Stimulated activated CD4-positive, alpha-beta T cell treated with anti-CD3 and anti-CD28 coated beads, Interleukin-15, amount 100 ng/mL, for 24 hours (primary cell): ENCODE measurements at places on chromosomes 2 and 18.

DNA sequence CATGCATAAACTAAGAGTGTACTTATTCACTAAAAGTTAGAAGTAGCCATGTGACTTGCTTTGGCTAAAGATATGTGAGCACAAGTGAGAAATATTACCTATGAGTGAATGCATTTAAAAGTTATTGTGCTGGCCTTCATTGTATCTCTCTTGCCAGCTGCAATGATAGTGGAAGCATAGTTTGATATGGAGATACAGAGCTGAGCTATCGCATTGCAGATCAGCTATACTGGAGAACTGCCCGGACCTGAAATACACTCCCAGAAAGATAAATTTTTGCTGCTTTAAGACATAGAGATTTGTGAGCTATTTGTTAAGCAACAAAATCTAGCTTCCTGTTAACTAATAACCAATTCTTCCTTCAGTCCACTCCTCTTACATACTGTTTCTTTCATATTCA, 571.1 kb downstream of the CPS1 start:
- DNase-seq, result no peak

DNA sequence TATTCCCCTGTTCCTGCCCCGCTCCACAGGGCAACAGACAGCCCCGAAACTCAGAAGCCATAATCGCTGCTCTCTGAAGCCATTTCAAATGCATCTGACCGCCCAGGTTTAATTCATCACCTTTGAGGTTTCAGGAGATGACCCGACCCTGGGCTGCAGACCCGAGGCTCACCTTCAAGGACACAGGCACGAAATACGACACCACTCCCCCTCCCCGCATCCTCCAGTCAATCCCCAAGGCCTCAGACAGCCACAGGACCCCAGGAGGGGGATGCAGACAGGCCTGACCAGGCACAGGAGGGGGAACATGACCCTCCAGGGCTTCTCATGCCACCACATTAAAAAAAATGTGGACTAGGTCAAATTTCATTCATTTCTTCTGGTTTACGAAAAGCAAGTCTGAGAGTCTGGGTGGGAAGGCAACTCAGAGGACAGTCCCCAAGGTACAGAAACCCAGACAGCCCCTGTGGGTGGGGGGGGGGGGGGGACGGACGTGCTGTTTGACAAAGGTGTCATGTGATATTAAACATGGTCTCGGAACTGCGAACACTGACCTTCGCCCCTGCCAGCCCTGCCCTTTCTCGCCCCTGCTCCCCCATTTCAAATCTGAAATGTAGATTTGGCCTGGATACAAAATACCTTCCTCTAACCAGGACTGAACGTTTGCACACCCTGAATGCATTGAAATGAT, 142.9 kb downstream of the BCL11A start:
- no peak for DNase-seq

DNA sequence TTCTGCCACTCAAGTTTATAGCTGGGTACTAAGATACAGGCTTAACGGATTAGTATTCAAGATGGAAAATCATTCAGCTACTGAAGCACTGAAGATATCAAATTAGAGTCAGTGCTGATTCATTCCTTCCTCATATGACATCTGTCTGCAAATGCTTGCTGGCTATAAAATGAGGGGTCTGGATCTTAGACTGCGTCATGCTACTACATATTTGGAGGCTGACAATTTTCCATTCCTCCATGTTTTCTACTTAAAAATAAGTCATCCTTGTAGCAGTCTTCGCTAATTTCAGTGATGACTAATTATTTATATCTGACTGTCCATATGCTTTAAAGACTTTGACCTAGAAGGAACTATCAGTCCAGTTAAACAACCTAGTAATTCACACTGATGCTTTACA, 233.4 kb downstream of the RIT2 start:
- DNase-seq, result no peak

- peak; percentile 45 for DNase-seq
These were observed 385.6 kb upstream of the ID2 start for GRCh38 chr2:8296306-8296705.

GRCh38 chr2:146584316-146584715, 1260.5 kb upstream of the ACVR2A start:
- no peak for DNase-seq
